HuH-7.5 (cell line): ENCODE measurements at places on chromosomes 12 and 14.

GRCh38 chr12:82730953-82731459 is 44.3 kb downstream of the TMTC2 start:
- DNase-seq: peak; percentile 44

- no peak for DNase-seq
Observed at GRCh38 chr14:68279777-68280233, 460.2 kb downstream of the RAD51B start.

GRCh38 chr14:96104469-96105057 is 65.4 kb downstream of the C14orf132 start:
- peak; percentile 55 for DNase-seq

GRCh38 chr14:41389355-41389754 is 217.3 kb upstream of the LRFN5 start:
- DNase-seq: no peak

DNA sequence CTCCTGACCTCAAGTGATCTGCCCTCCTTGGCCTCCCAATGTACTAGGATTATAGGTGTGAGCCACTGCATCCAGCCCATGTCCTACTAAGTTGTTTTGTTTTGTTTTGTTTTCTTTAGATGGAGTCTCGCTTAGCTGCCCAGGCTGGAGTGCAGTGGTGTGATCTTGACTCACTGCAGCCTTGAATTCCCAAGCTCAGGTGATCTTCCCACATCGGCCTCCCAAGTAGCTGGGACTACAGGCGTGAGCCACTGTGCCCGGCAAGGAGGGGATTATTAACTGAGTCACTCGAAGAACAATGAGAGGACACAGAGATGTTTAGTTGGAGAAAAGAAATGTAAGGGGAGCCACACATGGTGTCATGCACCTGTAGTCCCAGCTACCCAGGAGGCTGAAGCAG is 18.0 kb upstream of the ERBB3 start:
- DNase-seq: no peak

- DNase-seq: no peak
Observed at GRCh38 chr14:68143341-68143841, 323.8 kb downstream of the RAD51B start.

GRCh38 chr14:74855021-74855420 is 20.9 kb downstream of the PROX2 start:
- DNase-seq: no peak

GRCh38 chr12:127038761-127039160 is 1228.2 kb upstream of the TMEM132C start:
- no peak for DNase-seq

DNA sequence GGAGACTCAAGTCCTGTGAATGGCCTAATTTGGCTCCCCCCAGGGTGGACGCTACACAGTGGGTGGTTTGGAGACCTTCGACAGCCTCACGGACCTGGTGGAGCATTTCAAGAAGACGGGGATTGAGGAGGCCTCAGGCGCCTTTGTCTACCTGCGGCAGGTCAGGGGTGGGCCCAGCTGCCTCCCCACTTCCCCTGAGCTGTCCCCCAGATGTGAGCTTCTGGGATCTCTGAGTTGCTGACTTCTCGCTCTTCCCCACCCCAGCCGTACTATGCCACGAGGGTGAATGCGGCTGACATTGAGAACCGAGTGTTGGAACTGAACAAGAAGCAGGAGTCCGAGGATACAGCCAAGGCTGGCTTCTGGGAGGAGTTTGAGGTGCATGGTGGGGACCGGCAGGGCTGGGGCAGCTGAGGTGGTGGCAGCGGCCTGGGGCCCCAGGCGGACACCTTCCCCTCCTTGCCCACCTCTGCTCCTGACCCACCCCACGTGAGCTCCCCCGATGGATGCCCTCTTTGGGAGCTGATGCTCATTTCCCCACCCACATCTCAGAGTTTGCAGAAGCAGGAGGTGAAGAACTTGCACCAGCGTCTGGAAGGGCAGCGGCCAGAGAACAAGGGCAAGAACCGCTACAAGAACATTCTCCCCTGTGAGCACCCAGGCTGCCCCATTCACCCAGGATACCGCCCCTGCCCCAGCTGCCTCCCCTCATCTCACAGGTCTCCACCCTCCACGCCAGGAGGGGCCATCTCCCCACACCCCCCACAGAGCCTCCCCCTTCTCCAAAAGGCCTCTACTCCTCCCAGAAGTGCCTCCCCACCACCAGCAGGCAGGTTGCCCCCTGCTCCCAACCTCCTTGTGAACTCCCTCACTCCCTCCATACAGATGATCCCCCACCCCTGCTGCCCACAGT is 4.2 kb downstream of the PTPN6 start:
- no peak for DNase-seq

GRCh38 chr14:77554816-77555599 is 56.4 kb upstream of the ISM2 start:
- no peak for DNase-seq

DNA sequence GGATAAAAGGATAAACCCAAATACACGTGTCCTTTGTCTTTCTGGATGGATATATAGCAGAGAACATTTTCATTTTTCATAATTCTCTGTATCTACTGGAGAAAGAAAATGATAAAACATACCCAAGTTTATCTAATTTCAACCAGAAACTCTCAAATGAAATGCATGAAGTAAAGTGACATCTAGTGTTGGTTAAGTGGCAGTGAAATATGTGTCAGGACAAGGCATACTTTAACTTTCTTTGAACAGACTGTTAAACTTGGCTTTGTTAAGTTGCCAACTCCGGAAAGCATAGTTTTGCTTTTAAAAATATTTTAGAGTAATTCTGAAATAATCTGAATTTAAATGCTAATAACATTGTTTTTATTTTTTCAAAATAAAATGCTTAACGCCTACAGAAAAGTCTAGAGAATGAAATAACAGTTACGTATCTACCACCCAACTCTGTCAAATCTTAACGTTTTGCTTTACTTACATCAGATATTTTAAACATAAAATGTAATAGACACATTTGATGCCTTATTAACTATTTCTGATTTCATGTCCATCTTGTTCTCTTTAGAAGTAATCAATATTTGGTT is 25.2 kb upstream of the NTN4 start:
- DNase-seq: no peak

DNA sequence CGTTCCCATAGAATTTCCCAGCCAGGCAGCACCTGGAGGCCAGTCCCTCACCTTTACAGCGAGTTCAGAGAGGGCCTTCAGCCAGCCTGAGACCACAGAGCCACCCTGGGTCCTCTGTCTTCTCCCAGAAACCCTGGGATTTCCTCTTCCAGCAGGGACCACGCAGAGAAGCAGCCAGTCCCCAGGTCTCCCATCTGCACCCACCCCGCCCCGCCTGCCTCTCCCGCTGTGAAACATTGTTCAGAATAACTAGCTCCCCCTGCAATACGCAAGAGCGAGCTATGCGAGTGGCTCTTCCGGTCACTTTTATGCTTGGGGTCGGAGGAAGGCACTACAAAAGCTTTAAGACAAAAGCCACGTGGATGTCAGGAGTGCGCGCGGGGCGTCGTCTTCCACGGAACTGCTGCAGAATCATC is 77.8 kb downstream of the SERPINA3 start:
- no peak for DNase-seq

- peak; percentile 88 for DNase-seq
Observed at GRCh38 chr12:6383572-6384498, at the start of gene LTBR. LTBR (plus strand) TSS chr12:6384162; CDS start chr12:6384359, 197 bp downstream.

- no peak for DNase-seq
Observed at GRCh38 chr12:66716522-66716921, 37.6 kb upstream of the GRIP1 start.

DNA sequence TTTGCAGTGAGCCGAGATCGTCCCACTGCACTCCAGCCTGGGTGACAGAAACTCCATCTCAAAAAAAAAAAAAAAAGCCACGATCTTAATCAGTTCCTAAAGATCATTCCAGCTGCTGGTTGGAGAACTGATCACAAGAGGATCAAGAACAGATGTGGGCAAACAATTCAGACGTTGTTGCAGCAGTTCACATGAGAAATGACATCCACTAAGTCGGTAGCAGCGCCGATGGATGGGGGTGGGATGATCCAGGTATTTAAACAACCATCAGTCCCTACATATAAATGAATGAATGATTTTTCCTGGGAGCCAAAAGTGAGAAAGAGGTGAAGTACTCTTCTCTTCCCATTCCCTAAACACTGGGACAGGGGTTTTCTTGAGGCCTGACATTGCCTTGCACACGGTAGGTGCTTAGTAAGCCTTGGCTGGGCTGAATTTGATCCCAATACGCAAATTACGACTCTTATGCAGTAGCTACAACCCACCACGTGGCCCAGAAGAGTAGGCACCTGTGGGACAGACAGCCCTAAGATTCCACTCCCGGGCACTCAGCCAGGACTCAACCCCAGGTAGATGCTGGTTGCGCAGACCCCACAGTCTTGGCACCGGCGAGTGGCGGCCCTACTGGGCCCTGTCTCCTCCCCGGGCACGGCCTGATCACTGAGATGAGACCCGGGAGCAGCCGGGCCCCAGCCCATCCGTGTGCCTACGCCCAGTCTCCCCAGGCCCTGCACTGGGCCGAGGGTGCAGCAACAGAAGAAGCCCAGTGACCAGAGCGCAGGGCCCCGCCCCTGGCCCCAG is 565 bp downstream of the SPRYD3 start:
- no peak for DNase-seq

DNA sequence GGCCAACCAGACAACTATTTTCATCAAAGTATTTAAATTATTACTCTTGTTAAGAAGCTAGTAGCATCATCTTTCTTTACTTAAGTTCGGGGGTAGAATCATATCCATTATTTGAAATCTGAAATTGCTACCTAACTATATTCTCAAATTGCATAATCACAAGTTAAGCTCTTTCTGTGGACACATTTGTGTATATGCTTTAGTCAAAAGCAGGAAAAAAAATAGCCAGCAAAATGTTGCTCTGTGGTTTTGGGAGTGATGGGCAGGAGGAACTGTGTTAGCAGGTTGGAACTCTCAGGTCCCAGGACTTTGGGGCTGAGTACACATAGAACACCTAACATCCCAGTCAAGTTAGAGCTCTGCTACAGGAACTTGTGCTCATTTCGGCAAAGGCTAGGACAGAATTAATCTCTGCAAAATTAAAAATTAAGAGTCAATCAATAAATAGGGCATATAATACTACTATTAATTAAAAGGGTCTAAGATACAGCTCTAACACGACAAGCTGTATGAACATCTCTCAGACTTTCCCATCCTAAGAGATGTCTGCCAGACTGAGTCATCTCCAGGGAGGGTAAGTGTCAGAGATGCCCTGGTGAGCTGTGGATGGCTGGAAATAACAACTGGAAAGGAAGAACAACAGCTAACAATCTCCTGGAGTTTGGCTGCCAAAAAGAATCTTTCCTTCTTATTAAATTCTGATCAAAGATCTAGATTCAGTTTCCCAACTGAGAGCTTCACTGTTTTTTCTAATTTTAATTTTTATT is 203.5 kb upstream of the GZMB start:
- no peak for DNase-seq

GRCh38 chr14:30143627-30144026 is 216.0 kb upstream of the PRKD1 start:
- DNase-seq: no peak

- no peak for DNase-seq
Observed at GRCh38 chr14:69034612-69035262, 55.6 kb upstream of the ACTN1 start.

DNA sequence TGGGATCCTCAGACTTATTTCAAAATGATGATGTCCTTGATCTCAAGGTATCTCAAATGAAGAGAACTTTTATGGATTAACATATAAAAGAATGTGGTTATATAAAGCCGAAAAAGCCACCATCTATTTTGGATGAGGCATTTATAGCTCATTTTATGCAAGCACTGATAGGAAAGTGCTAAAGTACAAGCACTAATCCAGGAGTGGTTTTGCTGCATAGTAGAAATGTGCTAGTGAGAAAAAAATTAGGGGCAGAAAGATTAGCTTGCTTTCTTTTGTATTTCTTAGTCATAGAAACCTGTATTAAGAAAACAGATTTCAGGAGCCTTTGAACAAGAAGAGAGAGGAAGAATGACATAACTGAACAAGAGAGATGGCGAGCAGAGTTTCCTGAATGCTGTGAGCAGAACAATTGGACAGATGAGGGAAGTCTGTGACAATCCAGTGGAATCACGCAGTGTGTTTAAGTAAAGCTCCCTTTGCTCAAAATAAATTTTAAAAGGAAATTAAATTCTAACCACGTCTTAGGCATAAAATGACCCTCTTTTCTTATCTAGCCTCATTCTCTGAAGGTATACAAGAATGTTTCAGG is 238.2 kb upstream of the NOVA1 start:
- DNase-seq: no peak
